GM18507 (cell line): ENCODE measurements at places on chromosomes 1 and 21.

DNA sequence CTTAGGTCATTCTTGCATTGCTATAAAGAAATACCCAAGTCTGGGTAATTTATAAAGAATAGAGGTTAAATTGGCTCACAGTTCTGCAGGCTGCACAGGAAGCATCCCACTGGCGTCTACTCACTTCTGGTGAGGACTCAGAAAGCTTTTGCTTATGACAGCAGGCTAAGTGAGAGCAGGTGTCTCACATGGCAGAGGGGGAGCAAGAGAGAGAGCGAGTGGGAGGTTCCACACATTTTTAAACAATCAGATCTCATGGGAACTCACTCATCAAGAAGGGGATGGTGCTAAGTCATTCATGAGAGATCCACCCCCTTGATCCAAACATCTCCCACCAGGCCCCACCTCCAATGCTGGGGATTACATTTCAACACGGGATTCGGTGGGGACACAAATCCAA is 13.6 kb upstream of the RGS4 start:
- DNase-seq: no peak

DNA sequence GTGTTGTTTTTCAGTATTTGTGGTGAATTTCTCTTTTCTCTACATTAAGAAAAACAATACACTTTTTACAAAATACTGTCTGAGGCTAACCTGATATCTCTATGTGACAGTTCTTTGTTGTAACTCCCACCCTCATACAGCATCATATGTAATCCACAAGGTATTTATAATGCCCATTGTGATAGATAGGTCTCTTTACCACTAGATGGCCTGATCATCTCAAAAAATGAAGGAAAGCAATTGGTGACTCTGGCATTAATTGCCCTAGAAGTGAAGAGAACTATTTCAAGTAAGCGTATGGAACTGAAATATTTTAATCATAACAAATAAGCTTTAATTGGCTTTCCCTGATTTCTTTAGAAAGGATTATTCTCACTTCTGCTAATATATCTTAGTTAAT is 36.2 kb upstream of the HFM1 start:
- no peak for DNase-seq

DNA sequence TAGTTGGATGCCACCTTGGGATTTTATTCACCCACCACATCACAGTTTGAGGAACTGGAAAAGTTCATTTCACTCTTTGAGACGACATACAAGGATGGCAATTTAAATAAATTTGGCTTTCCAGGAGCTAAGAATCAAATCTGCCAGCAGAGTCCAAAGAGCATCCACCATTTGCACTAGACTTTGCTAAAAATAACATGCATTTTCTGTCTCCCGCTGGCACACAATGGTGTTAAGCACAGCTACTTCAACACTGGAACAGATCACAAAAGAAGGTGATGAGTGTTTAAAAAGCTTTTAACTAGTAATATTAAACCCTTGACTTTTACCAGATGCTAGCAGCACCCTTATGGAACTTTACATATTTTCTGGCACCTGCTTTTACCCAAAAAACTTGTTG is 44.6 kb downstream of the MAEL start:
- DNase-seq: no peak

DNA sequence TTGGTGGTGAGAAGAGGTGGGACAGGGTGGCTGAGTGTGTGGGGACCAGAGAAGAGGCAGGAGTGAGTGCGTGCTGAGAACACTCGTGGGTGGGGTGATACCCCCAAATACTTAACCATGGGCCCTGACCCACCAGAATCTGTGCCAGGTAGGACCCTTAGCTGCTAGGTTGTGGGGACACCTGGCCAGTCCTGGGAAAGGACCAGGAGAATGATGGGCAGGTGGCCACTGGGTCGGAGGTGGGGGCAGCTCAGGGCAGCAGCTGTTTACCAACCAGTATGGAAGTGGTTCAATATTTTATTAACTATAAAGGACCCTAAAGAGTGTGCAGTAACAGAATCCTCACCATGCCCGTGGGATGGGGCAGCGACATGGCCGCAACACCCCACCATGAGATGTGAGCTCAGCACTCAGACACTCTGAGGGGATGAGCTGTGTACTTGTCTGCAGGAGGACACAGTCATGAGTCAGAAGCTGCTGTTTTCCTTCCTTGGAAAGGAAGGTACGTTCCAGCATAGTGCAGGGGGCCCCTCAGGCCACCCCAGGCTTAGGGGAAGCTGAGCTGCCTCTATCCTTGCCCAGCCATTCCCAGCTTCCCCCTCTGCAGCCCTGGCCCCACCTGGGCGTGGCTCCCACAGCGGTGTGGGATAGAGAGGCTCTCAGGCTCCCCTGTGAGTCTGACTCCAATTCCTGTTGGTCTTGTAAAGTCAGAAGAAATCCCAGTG is 25.4 kb downstream of the TEX35 start:
- no peak for DNase-seq

GRCh38 chr1:171590022-171590421 is 32.0 kb upstream of the MYOCOS start:
- no peak for DNase-seq

DNA sequence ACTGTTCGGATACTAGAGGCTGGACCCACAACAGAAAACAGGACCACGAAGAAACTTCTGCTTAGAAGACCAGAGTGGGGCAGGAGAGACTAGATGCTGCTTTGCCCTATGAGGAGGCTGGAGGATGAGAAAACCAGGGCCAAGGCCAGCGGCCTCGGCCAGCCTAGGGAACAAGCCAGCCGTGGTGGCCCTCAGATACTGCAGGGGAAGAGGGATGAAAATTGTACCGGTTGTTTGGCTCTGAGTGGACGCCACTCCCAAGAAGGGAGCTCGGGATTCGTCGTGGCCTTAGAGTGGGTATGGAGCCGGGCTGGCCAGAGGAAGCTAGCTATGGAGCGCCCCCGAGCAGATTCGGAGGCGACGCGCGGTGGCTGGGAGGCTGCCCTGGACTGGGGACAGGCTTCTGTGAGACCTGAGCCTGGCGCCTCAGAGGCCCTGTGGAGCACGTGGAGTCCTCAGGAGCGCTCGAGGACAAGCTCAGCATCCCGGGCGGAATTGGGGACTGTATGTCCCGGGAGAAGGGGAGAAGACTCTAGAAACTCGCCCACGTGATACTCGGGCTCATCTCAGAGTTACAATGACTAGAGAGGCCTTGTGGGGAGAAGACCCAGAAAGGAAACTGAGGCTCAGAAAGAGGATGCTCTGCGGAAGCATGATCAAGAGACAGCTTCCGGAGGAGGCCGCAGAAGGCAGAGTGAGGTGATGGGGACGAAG is 2.8 kb downstream of the PRRX1 start:
- DNase-seq: no peak
